ENCODE measurements at places on chromosomes 2 and 18.

- DNase-seq = no peak
Measured at GRCh38 chr2:154198866-154199265, 327.1 kb downstream of the GALNT13 start.

GRCh38 chr18:53701697-53702096 is 522.8 kb downstream of the MBD2 start:
- DNase-seq = no peak

DNA sequence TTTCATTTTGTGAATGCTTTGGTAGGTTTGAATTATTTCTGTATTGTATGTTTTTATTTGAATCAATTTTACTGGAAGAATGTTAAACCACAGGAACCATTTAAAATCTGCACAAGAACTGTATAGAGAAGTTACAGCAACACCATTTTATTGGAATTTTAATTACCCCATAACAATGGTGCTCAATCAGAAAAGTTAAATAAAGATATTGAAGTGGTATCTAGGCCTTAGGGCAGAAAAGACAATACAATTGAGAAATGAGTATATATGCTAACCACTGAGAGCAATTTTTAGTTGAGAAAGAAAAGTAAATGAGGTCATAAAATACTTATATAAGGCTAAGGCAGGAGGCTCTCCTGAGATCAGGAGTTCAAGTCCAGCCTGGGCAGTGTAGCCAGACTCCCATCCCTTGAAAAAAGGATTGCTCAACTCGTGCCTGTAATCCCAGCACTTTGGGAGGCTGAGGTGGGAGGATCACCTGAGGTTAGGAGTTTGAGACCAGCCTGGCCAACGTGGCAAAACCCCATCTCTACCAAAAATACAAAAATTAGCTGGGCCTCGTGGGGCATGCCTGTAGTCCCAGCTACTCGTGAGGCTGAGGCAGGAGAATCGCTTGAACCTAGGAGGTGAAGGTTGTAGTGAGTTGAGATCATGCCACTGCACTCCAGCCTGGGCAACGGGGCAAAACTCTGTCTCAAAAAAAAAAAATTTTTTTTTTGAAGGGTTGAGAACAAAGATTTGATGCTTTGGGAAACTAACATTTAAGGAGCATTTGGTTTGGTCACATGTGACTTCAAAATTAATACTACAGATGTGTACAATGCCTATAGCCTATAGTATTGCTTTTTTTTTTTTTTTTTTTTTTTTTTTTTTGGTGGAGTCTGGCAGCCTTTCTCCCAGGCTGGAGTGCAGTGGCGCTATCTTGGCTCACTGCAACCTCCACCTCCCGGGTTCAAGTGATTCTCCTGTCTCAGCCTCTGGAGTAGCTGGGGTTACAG is 212.9 kb upstream of the STON1 start:
- no peak for DNase-seq

GRCh38 chr18:13243363-13243762 is 24.8 kb downstream of the LDLRAD4 start:
- DNase-seq = no peak

DNA sequence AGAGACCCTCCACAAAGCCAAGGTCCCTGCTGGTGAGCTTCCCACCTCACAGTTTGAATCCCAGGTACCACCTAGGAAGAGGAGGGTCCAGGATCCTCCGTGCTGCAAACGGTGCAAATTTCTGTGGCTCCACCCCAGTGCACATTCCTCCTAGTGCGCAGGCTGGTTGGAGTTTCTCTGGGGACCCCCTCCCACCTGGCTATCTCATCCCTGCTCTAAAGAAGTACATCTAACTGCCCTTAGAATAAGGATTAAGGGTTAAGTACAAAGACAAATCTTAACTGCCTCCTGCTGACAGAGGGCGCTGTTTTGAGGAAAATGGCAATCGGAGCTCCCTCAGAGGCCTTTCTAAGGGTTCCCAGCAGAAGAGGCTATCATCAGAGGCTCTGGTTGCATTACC is 109.6 kb upstream of the FSIP2 start:
- no peak for DNase-seq
